RPMI7951 (cell line): ENCODE measurements at places on chromosomes 2 and 18.

DNA sequence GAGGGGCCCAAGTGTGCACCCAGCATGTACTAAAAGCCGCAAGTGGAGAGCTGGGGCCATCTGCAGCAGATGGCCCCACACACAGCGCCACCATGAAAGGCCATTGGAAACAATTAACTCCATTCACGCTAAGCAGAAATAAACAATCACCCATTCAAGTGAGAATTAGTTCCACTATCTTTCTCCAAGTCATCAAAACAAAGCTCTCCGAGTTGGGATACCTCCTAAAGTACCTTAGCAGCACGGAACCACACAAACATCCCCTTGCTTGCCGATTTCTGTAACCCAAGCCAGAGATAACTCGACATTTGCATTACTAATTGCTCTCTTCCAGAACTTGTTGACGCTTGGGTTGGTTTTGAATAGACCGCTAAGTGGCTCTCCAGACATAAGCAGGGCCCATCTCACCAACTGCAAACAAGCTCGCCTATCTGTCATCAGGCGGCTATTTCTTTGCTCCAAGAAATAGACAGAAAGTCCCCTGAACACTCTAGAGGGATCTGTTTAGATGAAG is 840.6 kb upstream of the SALL3 start:
- no peak for DNase-seq

- DNase-seq = no peak
Measured at GRCh38 chr2:58911877-58912276, 670.8 kb upstream of the FANCL start.

GRCh38 chr2:125169764-125170146 is 1144.7 kb downstream of the CNTNAP5 start:
- DNase-seq = no peak

DNA sequence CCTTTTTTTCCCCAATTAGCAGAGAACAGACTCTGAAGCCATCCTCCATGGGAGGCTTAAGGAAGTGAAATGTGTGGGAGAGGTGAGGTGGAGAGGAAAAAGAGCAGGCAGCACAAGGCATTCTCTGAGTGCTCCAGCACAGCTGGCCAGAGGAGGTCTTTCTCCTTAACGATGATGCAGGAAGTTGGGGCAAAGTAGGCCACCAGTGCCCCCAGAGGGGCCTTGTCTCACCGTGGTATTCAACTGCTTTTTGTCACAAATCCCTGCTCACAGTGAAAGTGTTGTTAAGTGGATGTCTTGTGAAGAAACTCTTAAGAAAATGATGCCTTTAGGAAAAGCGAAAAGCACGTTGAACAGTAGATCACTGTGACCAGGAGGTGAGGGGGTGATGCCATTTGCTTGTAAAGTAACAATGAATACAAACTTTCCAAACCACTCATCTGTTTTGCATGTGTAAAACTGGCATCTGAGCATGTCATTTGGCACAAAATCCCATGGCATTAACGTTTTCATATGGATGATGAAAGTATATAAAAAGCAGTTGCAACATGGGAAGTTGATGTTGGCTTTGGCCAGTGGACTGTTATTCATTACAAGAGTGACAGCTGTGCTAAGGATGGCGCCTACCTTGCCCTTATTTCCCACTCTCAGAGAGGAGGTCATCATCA is 49.2 kb upstream of the CDC42EP3 start:
- peak; percentile 50 for DNase-seq

DNA sequence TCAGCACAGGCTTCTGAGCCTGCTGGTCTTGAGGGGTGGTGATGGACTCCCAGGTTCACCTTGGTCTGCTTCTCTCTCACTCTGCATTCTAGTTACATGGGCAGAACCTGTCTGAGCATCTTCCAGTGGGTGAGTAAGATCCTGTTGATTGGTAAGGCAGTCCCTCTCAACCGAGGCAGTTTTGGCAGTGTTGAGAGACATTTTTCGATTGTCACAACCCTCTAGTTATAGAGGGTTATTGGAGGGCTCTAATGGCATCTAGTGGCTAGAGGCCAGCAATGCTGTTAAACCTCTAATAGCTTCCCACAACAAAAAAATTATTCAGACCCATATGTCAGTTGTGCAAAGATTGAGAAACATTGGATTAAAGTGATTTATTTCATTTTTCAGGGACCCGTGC is 9.3 kb upstream of the MGAT5 start:
- no peak for DNase-seq

DNA sequence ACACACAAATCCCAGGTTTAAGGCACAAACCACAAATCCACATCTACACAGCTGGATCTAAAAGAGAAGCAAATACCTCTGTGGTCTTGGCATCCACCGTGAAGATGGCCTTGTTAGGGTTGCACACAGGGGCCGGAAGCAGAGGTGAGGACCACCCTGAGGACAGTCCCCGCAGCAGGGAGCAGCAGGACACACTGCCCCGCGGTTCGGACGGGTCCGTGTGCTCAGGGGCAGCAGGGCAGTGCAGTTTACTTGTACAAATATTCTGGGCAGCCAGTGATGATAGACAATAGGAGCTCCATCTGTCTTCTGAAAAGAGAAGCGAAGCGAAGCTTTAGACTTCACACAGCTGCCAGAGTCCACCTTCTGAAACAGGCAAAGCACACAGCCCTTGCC is 8.8 kb downstream of the PASK start:
- no peak for DNase-seq

GRCh38 chr2:218400167-218400929 is 680 bp downstream of the CTDSP1 start:
- peak; percentile 38 for DNase-seq

GRCh38 chr18:33577685-33578517 is at the start of gene ASXL3:
ASXL3 (plus strand) TSS chr18:33578219; CDS start chr18:33578632, 413 bp downstream.
- DNase-seq = no peak

DNA sequence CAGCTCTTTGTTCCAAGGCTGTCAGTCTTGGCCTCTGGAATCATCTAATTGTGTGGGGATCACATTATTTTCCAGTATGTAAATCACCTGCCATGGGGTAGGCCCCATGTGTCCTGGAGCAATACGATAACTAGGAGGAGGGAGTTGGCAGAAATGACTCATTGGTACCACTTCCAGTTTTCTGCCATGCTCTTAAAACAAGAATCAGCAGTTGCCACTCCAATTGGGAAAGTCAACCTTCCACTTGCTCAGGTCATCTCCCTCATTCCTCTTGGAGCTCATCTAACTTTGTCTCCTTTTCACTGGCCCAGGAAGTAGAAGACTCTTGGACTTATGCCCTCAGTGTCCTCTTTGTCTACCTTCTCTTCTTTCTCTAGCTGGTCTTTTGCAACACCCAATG is 487.0 kb downstream of the SLC4A3 start:
- DNase-seq = peak; percentile 22

DNA sequence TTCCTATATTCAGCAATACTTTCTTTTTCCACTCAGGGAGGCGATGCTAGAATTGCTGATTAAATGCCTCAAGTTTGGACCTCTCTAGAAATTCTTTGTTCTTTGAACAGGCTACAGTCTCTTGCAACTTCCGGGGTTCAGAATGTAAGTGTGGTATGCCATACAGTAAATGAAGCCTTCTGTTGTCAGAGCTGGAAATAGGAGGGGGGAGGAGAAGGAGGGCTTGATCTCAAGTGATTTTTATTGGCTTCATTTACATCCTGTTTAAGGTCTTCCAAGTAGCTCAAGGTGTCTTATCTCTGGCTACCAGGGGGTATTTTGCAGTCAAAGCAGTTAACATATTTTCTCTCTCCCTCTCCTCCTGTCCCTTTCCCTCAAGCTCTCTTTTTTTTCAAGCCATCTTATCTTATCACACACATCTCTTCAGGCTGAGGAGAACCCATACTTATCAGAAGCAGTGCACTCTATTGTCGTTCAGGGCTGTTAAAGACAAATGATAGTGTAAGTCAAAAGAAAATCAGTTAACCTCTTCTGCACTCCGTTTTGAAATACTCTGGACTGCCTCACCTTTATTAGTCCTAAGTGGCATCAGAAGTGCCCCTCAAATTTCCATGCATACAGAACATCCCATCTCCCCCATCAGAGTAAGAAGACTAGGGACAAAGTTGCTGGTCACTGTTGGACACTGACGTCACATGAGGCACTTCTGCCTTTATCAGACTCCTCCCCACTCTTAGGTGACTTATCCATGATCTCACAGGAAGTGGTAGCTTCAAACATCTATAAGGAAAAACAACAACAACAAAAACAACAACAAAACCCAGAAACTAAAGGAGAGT is 112.2 kb downstream of the ZNF521 start:
- peak; percentile 18 for DNase-seq

GRCh38 chr2:65800998-65801397 is 368.6 kb upstream of the SPRED2 start:
- DNase-seq = peak; percentile 16

DNA sequence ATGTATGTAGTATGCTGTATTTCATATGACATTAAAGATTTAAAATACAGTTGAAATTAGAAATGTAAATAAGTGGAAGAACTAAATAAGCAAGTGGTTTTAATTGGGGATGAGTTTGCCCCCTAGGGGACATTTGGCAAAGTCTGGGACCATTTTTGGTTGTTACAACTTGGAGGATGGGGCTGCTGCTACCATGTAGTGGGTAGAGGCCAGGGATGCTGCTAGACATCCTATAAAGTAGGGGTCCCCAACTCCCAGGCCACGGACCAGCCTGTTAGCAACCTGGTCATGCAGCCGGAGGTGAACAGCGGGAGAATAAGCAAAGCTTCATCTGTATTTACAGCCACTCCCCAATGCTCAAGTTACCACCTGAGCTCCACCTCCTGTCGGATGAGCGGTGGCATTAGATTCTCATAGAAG is 27.9 kb upstream of the ASNSD1 start:
- peak; percentile 9 for DNase-seq

- no peak for DNase-seq
Measured at GRCh38 chr2:238009563-238009962, 42.7 kb downstream of the UBE2F start.

DNA sequence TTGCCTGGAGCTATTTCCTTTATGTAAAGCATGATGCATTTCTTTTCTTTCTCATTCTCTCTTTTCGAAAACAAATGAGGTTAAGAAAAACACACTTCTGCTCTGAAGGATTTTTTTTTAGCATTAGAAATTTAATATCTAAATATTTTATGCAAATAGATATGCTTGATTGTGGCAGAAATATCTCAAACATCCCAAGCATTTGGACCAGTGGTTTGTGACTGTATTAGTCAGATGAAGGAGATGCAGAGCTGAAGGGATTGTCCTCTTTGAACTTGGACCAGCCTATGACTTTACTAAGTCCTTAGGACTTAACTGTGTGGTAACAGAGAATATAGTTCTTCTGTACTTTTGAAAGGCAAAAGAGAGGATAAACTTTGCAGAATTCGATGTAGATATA is 335.9 kb upstream of the NT5C1B start:
- peak; percentile 80 for DNase-seq

DNA sequence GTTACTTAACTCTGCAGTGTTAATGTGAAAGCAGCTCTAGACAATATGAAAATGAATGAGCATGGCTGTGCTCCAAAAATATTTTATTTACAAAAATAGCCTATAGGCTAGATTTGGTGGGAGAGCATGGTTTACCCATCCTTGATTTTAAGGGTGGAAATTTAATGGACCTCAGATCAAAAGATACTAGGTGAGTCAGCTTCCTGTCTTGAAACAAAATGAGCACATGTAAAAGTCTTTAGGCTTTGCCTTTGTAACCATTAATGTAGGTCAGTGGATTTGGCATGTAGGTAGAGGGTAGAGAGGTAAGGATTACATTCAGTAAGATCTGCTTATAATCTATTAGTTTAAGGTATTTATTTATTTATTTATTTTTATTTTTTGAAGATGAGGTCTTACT is 72.7 kb downstream of the GREB1L start:
- DNase-seq = peak; percentile 8

- DNase-seq = peak; percentile 65
Measured at GRCh38 chr18:45361125-45361851, 254.0 kb upstream of the SLC14A2 start.

- DNase-seq = no peak
Measured at GRCh38 chr2:68710336-68710735, 24.3 kb upstream of the ARHGAP25 start.

DNA sequence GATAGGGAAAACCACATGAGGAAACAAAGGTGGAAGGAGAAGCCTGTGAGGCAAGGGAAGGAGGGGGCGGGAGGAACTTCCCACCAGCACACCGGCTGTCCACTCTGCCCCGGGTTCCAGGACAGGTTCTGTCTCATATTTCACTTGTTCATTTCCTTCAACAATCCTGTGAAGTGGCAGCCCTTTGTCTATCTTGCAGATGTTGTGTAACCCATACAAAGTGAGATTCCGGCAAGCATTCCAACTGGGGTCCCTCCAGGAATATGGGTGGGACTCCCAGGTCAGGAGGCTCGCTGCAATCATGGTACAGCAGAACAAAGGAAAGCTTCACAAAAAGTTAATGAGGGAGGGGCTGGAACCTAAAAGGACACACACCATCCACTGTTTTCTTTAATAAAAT is 271.3 kb upstream of the PXDN start:
- no peak for DNase-seq

DNA sequence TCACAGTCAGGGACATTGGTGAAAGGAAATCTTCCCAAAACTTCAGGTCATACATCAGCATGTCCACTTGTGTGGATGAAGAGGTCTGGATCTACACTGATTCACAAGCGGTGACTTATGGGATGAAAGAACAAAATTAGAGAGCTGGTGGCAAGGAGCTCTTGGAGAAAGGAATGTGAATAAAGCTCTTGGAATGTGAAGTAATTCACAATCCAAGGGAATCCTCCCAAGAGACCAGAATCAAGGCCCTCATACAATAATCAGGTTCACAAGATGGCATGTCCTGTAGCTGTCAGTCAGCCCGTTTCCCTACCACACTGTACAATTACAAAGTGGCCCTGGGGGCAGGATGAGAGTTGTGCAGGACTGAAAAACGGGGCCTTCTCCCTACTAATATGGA is 96.2 kb downstream of the MRPS9 start:
- no peak for DNase-seq

- peak; percentile 55 for DNase-seq
Measured at GRCh38 chr2:207167099-207167923, 1.6 kb upstream of the KLF7 start.
